Stimulated activated CD4-positive, alpha-beta T cell treated with anti-CD3 and anti-CD28 coated beads, Interleukin-1b, Interleukin-23, amount 100 ng/mL, for 1 hour (primary cell): ENCODE measurements at places on chromosomes 11 and 22.

- no peak for DNase-seq
Measured at GRCh38 chr11:101757741-101758140, 157.1 kb upstream of the CEP126 start.

GRCh38 chr11:67441731-67442351 lies 1.4 kb downstream of the CORO1B start:
- DNase-seq, result no peak

GRCh38 chr22:19663286-19663815 lies 51.0 kb upstream of the SEPTIN5 start:
- DNase-seq, result no peak

- DNase-seq, result no peak
Measured at GRCh38 chr22:47198801-47199251, 436.4 kb downstream of the TBC1D22A start.

DNA sequence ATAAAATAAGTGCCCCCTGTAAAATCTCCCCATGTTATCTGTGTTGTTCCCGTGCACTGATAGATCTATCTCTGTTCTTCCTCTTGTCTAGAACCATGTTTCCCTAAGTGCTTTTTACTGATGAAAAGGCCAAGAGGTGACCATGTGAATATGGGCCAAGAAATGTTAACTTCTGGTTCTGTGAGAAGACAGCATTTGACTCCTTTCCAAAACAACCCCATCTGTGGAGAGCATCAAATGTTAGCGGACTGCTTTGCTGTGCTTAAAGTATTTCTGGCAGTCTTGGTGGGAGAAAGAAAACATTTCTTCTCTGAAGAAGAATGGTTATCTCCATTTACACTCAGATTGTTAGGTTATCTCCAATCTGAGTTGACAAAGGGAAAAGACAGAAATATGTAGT lies 58.6 kb upstream of the GUCY1A2 start:
- DNase-seq, result no peak

DNA sequence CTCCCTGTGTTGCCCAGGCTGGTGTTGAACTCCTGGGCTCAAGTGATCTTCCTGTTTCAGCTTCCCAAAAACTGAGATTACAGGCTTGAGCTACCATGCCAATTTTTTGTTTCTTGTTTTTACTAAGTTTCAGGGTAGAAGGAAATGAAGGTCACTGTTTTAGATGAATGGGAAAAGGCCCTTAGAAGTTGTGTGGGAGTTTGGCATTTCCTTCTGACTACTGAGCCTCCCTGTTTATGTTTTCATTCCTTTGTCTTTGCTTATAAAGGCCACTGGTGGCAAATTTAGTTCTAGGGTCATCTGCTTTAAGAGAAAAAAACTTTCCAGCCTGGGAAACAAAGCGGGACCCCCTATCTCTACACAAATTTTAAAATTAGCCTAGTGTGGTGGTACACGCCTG lies 22.1 kb downstream of the SRPRA start:
- DNase-seq, result no peak

- peak; percentile 43 for DNase-seq
Measured at GRCh38 chr11:66388780-66389386, 17.3 kb upstream of the SLC29A2 start.

- no peak for DNase-seq
Measured at GRCh38 chr11:127816962-127817361, 770.4 kb downstream of the ETS1 start.

- no peak for DNase-seq
Measured at GRCh38 chr11:1853376-1854131, 670 bp downstream of the LSP1 start.

DNA sequence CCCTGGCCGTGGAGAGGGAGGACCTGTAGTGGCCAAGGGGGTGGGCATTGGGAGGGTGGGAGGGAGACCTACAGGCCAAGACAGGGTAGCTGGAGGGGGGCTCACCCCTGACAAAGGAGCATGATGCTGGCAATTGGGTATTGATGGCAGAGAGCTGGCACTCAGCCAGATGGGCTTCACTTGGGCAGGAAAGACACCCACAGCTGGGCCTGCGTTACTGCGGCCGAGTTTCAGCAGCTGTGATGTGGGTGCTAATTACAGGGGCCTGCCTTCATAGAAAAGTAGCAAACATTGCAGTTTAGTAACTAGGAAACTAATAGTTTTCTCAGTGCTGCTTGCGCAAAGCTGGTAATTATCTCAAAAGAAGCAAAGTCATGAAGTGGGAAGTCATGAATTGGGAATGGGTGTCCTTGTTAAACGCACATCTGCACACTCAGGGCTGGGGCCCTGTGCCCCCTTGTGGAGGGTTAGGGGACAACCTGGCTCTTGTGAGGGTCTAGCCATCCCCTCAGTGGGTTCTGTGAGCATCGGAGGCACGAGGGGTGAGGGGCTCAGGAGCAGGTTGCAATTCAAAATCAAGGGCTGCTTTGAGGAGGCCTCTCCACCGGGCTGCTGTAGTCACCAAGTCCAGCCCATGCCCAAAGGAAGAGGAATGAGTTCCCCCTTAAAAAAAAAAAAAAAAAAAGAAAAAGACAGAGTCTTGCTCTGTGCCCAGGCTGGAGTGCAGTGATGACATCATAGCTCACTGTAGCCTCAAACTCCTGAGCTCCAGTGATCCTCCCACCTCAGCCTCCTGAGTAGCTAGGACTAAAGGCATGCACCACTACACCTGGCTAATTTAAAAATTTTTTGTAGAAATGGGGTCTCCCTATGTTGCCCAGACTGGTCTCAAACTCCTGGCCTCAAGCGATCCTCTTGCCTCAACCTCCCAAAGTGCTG lies 24.4 kb upstream of the TXNRD2 start:
- DNase-seq, result no peak

DNA sequence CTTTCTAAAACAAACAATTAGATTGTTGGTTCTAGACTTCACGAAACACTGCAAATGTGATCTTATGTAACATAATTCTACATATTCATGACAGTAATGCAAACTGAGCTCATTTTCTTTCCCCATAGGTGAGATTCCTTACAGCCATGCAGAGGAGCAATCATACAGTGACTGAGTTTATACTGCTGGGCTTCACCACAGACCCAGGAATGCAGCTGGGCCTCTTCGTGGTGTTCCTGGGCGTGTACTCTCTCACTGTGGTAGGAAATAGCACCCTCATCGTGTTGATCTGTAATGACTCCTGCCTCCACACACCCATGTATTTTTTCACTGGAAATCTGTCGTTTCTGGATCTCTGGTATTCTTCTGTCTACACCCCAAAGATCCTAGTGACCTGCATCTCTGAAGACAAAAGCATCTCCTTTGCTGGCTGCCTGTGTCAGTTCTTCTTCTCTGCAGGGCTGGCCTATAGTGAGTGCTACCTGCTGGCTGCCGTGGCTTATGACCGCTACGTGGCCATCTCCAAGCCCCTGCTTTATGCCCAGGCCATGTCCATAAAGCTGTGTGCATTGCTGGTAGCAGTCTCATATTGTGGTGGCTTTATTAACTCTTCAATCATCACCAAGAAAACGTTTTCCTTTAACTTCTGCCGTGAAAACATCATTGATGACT lies 1.5 kb downstream of the OR9G1 start:
- DNase-seq, result no peak

GRCh38 chr22:25558341-25558740 lies 6.1 kb upstream of the GRK3 start:
- DNase-seq, result no peak

GRCh38 chr22:26751217-26751616 lies 93.8 kb downstream of the MIAT start:
- no peak for DNase-seq

- no peak for DNase-seq
Measured at GRCh38 chr11:134843735-134844134, 431.7 kb upstream of the B3GAT1 start.

GRCh38 chr11:76382209-76382608 lies 1.1 kb downstream of the GVQW3 start:
- DNase-seq, result no peak

- DNase-seq, result no peak
Measured at GRCh38 chr11:1890856-1891830, 552 bp downstream of the PRR33 start.

DNA sequence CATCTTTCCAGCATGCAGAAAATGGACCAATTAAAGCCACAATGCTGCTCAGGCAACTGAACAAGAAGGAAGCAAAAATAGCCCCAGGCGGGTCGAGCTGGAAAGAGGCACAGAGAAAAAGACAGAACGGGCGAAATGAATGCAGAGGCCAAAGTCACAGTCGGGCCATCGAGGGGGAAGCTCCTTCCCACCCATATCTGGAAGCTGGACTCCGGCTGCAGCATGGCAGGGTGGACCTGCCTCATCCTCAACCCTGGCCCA lies 58.6 kb upstream of the PRDM11 start:
- no peak for DNase-seq

DNA sequence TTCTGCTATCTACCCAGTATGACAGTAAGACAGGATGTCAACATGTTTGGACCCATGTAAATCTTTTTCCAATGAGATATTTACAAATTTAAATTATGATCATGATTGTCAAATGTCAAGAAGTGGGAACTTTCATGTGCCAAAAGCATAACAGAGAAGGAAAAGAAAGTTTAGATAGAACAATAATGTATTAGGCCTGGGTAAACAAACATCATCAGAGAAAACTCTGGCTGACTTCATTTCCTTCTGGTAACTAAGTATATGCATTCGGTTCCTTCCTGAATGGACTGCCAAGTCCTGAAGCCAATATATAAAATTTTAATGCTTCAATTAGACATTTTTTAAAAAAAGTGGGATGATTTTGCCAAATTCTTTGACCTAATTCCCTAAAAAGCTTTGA lies 16.5 kb downstream of the RNF141 start:
- DNase-seq, result no peak

DNA sequence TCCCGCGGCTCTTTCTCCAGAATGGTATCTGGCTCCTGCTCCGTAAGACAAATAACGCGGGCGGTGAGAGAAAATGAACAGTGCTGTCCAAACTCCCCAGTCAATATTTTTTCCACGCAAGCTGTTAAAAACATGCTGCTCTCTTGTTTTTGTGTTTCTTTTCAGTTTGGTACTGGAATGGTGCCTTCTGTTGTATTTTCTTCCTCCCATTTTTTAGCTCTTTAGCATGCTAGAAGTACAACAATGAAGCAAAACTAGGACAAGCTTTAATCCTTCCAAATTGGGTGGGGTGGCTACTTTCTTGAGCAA lies 599 bp upstream of the PPP2R1B start:
- DNase-seq, result no peak

GRCh38 chr11:13256216-13256615 lies 21.4 kb upstream of the BMAL1 start:
- no peak for DNase-seq

DNA sequence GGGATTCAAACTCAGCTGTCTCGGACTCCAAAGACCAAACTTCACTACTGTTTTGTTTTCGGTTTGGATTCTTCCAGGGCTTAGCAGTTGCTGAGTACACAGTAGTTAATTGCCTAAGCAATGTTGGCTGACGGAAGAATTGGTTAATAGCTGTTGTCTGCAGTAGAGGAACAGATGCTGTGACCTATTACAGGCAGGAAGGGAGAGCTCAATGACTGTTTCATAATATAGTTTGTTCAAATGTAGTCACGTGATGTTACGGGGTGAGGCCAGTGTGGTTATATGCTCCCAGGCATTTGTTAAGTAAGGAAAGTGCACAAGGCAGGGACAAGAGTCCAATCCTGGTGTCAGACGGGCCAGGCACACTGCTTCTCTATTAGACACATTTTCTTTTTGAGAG lies 222.6 kb upstream of the CCDC90B start:
- no peak for DNase-seq
